ENCODE measurements at places on chromosomes 7 and 10. TPM values are rescaled to one million over a fixed set of nuclear protein-coding genes. Genes with fewer than 3 reads are reported as not detected.

GRCh38 chr10:78405231-78405630 is 371.6 kb downstream of the RPS24 start:
- peaks cover 15% of the 10 kb centered on the region for H3K4me1 ChIP-seq
- H3K4me3 ChIP-seq: no peak overlapping the region
- no peak overlapping the region for H3K27ac ChIP-seq
- peaks cover 59% of the 10 kb centered on the region for H3K27me3 ChIP-seq
- DNase-seq: no peak

DNA sequence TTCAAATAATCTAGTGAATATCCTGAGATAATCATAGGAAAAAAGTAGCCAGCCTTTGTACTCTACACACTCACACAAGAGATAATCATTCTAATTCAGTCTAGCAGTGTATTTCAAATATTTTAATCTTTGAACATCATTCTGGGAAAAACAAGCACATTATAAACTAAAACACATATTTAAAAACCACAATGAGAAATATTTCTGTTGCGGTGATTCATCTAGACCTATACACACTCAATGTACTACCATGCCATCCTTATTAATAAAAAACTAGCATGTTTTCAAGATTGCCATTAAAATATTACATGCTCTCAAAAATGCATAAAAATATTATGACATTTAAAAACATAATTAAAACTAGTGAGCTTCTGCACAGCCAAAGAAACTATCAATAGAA is 11.8 kb downstream of the COG5 start:
- H3K4me3 ChIP-seq: no peak overlapping the region
- H3K36me3 ChIP-seq: peaks cover 4% of the 10 kb centered on the region
- no peak for DNase-seq
- H3K27me3 ChIP-seq: no peaks in the 10 kb centered on the region

DNA sequence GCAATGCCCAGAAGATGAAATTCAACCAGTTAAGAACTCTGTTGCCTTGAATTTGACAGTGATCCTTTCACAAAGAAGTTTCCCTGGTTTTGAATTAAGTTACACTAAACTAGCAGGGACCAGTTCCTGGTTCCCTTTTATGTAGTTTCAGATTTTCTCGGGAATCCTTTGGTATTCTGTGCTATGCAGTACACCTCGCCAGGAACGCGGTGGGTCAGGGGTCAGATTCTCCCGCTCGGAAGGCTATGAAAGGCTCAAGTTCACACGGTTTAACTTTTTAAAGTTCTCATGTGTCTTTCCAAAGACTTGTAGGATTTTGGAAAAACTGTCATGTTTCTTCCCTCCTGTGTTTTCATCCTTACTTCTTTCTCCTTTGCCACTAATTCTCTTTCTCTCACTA is 104.7 kb upstream of the PRR15 start:
- no peak for DNase-seq
- no peak overlapping the region for H3K4me3 ChIP-seq
- H3K36me3 ChIP-seq: no peaks in the 10 kb centered on the region
- no peaks in the 10 kb centered on the region for H3K27me3 ChIP-seq
- no peaks in the 10 kb centered on the region for H3K4me1 ChIP-seq

DNA sequence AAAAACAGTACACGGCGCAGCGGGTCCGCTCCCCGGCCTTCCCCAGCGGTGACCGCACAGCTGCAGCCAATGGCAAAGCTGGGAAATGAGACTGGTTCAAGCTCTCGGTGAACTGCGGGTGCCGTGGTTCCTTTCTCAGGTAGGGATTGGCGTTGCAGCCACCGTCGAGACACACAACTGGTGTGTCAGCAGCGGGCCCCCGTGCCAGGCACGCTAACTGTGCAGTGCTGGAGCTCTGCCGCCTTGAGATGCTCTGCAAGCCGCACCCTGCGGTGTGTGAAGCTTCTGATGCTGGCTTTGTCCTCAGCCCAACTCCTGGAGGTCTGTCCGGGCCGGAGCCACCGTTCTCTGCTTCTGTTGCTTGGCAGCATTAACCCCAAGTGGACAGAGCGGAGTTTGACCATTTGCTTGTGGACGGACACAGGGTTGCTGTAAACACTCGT is 20.6 kb upstream of the NKX6-2 start:
- no peaks in the 10 kb centered on the region for H3K36me3 ChIP-seq
- no peak overlapping the region for H3K27ac ChIP-seq
- no peaks in the 10 kb centered on the region for H3K4me1 ChIP-seq
- H3K4me3 ChIP-seq: no peak overlapping the region
- no peak for DNase-seq

GRCh38 chr10:69684981-69685353 is 54.9 kb downstream of the FAM241B start:
- DNase-seq: no peak
- H3K4me1 ChIP-seq: no peaks in the 10 kb centered on the region
- H3K27ac ChIP-seq: no peak overlapping the region

DNA sequence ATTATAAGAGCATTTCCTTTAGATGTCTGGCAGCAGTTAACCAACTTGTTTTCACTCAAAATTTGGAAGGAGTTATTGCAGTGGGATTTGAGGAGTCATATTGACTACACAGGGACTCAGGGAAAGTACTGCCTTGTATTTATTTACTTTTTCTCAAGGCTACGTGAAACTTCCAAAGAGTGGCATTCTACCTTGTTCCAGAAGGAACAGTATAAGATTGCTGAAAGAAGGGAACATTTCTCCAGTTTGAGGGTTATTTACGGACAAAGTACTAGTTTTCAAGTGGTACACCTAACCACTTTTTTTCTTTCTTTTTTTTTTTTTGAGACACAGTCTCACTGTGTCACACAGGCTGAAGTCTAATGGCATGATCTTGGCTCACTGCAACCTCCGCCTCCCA is 5.1 kb downstream of the MORN4 start:
- no peak overlapping the region for H3K27ac ChIP-seq
- H3K27me3 ChIP-seq: peaks cover 6% of the 10 kb centered on the region
- H3K36me3 ChIP-seq: no peaks in the 10 kb centered on the region
- no peak overlapping the region for H3K4me3 ChIP-seq

DNA sequence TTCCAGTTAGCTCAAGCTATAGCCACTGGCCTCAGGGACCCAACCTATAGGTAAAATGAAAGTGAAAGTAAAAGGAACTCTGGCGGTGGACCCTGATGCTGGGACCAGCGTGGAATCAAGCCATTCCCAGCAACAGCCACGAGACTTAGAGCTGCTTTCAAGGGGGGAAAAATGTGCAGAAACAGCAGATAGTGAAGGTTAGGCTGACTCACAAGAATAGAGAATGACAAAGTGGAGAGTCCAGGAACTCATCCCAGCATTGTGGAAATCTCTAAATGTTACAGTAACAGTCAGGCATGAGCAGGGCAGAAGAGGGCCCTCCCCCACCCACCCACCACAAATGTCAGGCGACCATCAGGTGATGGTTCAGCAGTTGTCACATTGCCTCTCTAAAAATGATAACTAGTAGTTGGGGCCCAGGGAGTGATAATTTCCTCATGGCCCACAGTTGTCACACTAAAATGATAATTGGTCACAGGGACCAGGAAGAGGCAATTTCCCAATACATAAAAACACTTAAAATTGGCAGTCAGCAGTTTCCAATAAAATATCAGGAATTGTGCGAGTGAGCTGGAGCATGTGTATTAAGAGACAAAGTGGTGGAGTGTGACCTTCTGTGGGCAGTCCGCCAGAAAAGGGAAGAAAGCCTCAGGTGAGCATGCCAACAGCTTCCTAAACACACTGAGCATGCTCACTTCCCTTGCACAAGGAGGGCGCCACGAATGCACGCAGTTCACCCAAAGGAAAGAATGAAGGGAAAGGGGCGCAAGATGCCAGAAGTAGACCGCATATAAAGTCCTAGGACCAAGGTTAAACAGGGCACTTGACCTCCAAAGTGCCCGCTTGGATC is 129.8 kb upstream of the PPP1R3A start:
- no peak for DNase-seq
- no peaks in the 10 kb centered on the region for H3K4me1 ChIP-seq
- H3K4me3 ChIP-seq: no peak overlapping the region
- no peaks in the 10 kb centered on the region for H3K36me3 ChIP-seq

DNA sequence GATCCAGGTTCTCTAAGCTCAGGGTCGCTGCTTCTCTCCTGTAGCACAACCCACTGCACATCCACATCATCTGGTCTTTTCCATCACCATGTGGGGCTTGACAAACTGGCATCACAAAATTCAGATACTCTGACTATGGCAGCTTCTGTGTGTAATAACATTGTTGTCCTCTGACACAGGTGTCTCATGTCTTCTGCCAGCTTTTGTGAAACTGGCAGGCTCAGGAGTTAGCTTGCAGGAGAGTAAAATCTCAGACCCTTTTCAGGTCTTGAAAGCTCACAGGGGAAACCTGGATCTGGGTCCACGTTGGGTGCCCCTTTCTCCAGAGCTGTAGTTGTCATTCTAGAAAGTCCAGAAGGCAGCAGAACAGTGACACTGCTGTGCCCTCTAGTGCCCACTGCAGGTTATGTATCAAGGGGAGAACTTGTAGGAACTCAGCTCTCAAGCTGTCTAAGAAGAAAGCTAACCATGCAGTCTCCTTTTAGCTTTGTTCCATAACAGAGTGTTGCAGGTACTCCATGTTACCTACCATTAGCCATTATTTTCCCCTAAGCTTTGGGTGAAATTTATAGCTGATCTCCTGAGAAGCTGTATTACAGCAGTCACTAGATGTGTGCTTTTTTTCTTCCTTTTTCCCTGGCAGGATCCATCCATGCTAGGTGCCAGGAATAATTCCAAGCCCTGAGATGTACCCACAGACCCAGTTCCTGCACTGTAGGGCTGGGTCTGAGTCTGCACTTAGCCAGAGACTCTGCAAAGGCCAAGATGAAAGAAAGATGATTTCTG is 102.7 kb downstream of the ZNF248 start:
- no peak for DNase-seq
- H3K27me3 ChIP-seq: no peaks in the 10 kb centered on the region
- no peaks in the 10 kb centered on the region for H3K36me3 ChIP-seq
- no peak overlapping the region for H3K27ac ChIP-seq

The PILRA gene
- total RNA-seq: 16.5 TPM

- no peak for DNase-seq
- H3K4me1 ChIP-seq: no peaks in the 10 kb centered on the region
- no peaks in the 10 kb centered on the region for H3K27me3 ChIP-seq
- H3K27ac ChIP-seq: no peak overlapping the region
- no peak overlapping the region for H3K4me3 ChIP-seq
Observed at GRCh38 chr10:59668096-59668495, 41.6 kb downstream of the SLC16A9 start.

- H3K4me3 ChIP-seq: no peak overlapping the region
- no peaks in the 10 kb centered on the region for H3K27me3 ChIP-seq
- no peaks in the 10 kb centered on the region for H3K4me1 ChIP-seq
- no peak overlapping the region for H3K27ac ChIP-seq
Observed at GRCh38 chr10:67735430-67735829, 39.4 kb upstream of the CTNNA3 start.

The PAX4 gene
- not detected for total RNA-seq

- H3K4me3 ChIP-seq: no peak overlapping the region
- no peaks in the 10 kb centered on the region for H3K27me3 ChIP-seq
- DNase-seq: no peak
Observed at GRCh38 chr10:58320351-58321049, 14.3 kb upstream of the UBE2D1 start.

- H3K27ac ChIP-seq: no peak overlapping the region
- DNase-seq: no peak
- no peaks in the 10 kb centered on the region for H3K36me3 ChIP-seq
- H3K27me3 ChIP-seq: no peaks in the 10 kb centered on the region
- no peak overlapping the region for H3K4me3 ChIP-seq
- H3K4me1 ChIP-seq: peaks cover 75% of the 10 kb centered on the region
Observed at GRCh38 chr10:79140085-79140793, 71.5 kb downstream of the ZMIZ1 start.

DNA sequence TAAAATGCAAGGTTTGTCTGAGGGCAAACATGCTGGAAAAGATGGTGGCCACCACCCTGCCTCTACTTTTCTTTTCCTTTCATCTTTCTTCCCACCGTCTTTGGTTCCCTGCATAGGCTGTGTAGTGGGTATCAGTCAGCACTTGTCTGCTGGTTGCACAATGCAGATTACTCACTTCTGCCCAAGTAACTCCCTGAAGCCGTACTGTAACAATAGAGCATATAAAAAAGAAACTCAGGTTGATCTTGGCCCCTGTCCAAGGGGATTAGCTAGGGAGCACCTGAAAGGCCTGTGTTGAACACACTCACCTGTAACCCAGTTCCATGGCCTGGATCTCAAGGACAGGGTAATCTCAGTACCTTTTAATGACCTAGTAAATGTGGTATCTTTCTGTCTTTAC is 533.0 kb upstream of the GALNT17 start:
- H3K27me3 ChIP-seq: no peaks in the 10 kb centered on the region
- H3K4me1 ChIP-seq: peaks cover 12% of the 10 kb centered on the region
- H3K36me3 ChIP-seq: no peaks in the 10 kb centered on the region
- no peak for DNase-seq

- H3K27ac ChIP-seq: no peak overlapping the region
- peaks cover 3% of the 10 kb centered on the region for H3K4me1 ChIP-seq
- no peaks in the 10 kb centered on the region for H3K27me3 ChIP-seq
Observed at GRCh38 chr10:72802332-72802731, 91.2 kb upstream of the OIT3 start.

DNA sequence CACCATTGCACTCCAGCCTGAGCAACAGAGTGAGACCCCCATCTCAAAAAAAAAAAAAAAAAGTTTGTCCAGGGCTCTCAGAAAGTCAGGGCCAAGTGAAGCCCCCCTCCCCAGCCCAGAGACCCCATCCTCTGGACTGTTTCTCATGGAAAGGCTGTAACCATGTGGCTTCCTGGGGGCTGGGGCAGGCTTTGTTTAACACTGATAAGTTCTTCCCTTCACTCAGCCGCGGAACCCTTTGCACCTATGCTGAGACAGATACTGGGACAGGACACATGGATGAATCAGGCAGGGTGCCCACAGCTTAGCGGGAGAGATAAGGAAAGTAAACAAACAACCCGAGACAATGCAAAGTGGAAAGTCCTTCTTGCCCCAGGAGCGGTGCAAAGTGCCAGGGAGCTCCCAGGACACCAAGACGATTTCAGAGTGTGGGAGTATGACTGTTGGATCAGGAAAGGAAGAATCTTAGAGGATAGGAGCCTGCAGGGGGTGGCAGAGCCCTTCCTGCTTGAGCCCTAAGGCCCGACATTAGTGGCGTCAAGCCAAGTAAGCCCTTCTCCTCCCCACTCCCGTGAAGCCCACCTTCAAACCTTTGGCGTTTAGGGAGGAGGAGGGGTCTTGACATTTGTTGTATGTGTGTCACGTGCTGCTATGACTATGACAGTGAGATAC is 11.6 kb downstream of the MLXIPL start:
- H3K4me1 ChIP-seq: no peaks in the 10 kb centered on the region
- DNase-seq: no peak
- H3K27ac ChIP-seq: no peak overlapping the region
- H3K27me3 ChIP-seq: peaks cover 4% of the 10 kb centered on the region
- no peaks in the 10 kb centered on the region for H3K36me3 ChIP-seq
- H3K4me3 ChIP-seq: no peak overlapping the region

DNA sequence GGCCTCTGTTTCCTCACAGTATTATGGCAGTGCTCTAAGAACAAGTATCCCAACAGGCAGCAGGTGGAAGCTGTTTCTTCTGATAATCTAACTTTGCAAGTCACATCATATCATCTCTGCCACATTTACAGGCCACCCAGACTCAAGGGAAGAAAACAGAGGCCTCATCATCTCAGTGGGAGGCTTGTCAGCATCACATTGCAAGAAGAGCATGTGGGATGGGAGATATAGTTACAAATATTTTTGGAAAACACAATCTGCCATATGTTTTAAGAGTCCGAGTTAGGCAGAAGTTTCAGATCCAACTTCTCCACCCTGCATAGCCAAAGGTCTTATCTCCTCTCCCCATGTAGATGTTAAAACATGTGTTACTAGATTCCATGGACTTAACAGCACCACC is 130.4 kb upstream of the PDE1C start:
- no peak overlapping the region for H3K27ac ChIP-seq
- no peak overlapping the region for H3K4me3 ChIP-seq
- H3K27me3 ChIP-seq: no peaks in the 10 kb centered on the region
- no peaks in the 10 kb centered on the region for H3K36me3 ChIP-seq
- no peak for DNase-seq

The GNAT3 gene
- not detected for total RNA-seq

The GRID2IP gene
- total RNA-seq: 0.66 TPM

The EGFR gene
- not detected for total RNA-seq

Measured in T-cell (primary cell).